Activated CD4-positive, alpha-beta T cell treated with anti-CD3 and anti-CD28 coated beads, Interleukin-2, amount 10 ng/mL, durations not matched to agents 24 days and 14 days (primary cell): ENCODE measurements at places on chromosomes 13 and 19.

- peak; percentile 97 for DNase-seq
Measured at GRCh38 chr19:41958367-41959055, 610 bp downstream of the RABAC1 start.

DNA sequence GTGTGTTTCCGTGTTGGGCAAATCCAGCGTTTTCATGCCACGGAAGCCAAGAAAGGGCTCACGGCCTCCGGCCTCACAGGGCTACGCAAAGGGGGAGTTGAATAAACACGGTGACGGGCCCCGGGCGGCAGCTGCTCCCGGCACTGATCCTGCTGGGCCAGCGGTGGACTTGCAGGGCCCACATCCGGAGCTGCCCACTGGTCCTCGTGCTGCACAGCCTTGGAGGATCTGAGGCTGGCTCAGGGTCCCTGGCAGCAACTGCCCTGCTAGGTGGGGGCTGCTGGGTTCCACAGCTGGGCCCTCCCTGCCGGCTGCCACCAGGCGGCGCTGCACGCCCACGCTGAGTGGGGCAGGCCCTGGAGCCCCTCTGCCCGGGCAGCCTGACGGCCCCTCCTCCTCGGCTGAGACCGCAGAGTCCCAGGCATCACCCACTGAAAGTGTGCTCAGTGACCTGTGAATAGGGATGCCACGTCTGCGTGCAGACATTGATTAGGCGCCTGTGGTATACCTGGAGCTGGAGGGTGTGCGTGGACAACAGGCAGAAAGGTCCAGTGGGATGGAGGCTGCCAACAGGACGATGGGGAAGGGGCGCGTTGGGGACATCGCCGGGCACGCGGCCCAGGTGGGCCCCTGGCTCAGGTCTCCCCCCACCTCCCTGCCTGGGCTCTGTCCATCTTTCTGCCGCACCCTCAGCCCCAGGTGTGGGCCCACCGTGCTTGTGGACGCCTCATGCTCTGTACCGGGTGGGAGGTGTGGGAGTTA lies 5.3 kb upstream of the HCN2 start:
- peak; percentile 91 for DNase-seq

GRCh38 chr13:38395497-38395788 lies 45.8 kb downstream of the UFM1 start:
- DNase-seq, result no peak

GRCh38 chr13:85725433-85725832 lies 73.8 kb downstream of the SLITRK6 start:
- DNase-seq, result no peak

DNA sequence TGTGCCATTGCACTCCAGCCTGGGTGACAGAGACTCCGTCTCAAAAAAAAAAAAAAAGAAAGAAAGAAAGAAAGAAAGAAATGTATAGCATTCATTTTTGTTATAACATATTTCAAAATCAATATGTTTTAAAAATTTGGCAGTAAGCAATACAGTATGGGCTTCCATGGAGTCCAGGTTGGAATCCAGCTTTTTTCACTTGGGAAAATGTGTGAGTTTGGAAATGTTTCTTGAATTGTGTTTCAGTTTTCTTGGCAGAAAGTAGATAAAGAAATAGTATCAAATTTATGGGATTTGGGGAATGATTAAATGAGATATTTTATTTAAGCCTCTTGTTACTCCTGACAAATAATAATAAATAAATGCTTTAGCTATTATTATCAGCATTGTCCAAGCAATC lies 225.6 kb downstream of the PCDH9 start:
- DNase-seq, result no peak

- DNase-seq, result no peak
Measured at GRCh38 chr13:28849441-28849840, 29.3 kb downstream of the MTUS2 start.

DNA sequence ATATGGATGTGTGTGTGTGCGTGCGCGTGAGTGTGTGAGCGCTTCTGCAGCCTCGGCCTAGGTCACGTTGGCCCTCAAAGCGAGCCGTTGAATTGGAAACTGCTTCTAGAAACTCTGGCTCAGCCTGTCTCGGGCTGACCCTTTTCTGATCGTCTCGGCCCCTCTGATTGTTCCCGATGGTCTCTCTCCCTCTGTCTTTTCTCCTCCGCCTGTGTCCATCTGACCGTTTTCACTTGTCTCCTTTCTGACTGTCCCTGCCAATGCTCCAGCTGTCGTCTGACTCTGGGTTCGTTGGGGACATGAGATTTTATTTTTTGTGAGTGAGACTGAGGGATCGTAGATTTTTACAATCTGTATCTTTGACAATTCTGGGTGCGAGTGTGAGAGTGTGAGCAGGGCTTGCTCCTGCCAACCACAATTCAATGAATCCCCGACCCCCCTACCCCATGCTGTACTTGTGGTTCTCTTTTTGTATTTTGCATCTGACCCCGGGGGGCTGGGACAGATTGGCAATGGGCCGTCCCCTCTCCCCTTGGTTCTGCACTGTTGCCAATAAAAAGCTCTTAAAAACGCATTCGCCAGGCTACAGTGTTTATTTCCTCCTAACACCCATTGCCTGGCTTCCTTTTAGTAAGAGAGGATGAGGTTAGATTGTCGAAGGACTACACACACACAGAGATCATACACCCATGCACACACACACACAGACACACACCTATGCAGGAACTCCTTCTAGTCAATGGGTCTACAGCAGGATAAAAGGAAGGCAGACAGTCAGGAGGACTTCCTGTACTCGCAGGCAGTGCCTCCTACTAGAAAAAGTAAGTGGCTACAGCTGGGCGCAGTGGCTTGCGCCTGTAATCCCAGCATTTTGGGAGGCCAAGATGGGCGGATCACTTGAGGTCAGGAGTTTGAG lies 7.1 kb downstream of the FOSB start:
- peak; percentile 73 for DNase-seq

DNA sequence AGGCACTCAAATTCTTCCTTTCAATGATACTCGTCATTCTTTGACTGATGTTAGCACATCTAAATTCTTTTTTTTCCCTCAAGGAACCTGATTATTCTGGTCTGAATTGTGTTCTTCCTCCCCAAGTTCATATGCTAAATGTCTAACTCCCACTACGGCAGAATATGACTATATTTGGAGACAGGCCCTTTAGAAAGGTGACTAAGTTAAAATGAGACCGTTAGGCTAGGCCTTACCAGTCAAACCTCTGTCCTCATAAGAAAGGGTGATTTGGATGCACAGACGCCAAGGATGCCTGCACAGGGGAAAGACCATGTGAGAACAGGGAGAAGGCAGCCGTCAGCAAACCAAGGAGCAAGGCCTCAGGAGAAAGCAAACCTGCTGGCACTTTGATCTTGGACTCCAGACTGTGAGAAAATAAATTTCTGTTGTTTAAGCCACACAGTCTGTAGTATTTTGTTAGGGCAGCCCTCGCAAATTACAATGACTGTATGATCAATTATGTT lies 13.1 kb upstream of the FOXO1 start:
- DNase-seq, result no peak
